NB4 (cell line): ENCODE measurements at places on chromosomes 5 and 9.
A peak's percentile ranks its signal among the peaks of the same experiment; 100 is the strongest.

- DNase-seq, result no peak
Observed at GRCh38 chr5:124613273-124613953, 133.0 kb downstream of the ZNF608 start.

GRCh38 chr5:50873595-50874277 is 207.3 kb downstream of the PARP8 start:
- DNase-seq, result no peak

DNA sequence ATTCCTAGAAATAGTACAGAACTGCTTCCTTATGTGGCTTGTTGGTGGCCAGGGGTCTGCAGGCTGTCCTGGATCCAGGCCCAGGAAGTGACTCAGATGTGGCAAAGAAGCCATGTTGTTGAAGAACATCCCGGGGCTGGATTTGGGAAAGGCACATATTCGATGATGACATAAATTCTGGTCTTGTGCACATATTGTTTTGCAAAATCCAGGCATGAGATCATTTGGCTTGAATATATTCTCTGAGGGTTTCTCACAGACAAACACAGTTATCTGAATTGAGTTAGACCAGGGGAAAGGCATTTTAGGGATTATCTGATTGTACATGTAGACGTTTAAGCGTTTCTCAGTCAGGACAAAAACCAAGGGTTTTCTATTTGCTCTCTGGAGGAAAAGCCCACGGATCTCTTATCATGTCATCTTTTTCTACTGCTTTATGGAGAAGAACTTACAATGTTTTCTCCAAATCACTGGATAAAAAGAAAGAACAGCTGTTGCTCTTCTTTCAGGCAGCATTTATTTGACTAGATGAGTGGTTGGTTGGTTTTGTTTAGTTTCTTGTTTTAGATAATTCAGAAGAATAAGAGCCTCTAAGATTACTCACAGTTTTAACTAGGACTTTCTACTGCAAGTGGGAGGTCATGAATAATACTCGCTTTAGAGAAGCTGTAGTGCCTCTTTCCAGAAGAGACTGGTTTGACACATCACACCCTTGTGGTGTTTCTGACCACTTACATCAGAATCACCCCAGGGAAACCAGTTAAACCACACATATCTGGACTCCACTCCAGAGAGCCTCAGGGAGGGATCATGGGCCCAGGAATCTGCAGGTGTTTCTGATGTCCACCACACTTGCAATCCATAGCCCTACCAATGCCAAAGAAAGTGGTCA is 29.5 kb upstream of the LHFPL2 start:
- peak; percentile 60 for DNase-seq

DNA sequence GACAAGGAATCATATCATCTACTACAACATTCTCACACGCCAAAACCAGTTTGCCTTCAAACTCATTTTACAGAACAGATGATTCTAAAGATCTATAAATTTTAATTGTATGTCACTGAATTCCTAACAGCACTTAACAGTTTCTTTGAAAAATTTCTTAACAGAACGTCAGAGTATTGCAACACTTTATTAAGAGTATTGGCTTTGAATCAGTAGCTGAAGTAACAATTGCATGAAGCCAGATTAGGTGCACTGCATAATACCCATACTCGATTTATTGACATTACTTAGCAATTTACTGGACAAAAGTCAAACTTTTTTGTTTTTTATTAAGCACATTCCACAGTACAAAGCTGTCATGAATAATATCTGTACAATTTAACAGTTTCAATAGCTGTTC is 75.8 kb downstream of the SMIM23 start:
- DNase-seq, result no peak

DNA sequence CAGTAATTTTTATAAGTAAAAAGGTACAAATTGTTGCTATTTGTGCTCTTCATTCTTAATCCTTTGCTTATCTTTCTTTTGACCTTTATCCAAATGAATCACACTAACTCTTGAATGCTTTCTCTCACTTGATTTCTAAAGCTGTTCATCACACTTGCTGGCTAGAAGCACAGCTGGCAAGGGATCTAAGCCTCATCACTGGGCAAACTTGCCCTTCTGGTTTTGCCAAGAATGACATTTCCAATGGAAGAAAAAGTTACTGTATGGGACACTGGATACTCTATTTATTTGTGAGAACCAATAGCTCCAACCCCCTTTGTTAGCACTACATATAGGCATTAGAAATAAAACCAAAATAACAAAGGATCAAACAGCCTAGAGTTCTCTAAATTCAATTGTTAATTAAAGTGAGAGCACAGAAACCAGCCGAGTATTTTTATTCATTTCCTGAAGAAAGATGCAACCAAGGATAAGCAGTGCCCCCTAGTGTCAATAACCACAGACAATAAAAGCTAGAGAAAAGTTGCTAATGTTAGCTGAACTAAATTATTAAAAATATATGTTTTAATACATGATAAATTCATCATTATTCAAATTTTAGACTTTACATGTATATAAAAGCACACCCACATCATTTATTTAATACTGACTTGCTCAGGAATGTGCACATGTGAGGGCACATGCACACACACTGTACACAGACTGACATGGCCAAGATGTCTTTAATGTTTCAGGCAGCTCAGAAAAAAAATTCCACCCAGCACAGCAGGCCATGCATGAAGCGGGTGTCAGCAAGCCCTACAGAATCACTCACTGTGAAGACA is 59.8 kb upstream of the POU5F2 start:
- DNase-seq, result peak; percentile 59

DNA sequence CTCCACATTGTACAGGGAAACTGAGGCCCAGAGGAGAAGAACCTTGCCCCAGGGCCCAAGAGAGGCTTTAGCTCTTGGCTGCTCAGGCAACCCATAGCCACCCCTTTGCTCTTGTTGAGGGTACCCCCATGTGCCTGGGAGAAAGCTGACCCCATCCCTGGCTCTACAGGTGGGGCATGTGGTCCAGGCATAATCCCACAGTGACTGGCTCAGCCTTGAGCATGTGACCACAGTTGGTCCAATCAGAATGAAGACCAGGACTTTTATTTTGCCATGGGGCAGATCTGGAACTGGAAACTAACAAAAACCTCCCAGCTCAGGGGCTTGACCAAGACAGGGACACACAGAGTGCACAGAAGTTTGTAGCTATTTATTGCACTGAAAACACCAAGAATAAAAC is 29.3 kb downstream of the SLC6A7 start:
- no peak for DNase-seq

DNA sequence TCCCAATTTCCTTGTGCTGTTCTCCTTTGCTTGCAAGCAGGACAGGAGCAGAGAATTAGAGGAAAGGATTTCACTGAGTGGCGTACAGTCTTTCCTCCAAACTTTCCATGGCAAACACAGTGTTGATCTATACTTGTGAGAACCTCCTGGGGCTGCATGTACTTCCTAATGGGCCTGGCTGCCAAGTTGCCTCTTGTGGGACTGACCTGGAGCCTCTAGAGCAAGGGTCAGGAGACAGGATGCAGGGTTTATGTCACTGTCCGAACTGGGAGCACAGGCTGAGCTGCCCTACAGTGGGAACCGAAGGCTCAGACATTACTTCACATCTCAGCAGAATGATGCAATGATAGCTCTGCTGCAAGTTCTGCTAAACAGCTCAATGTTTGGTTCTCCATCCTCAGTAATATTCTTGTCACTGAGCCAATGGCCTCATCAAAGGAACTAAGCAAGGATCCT is 102.3 kb downstream of the ENC1 start:
- DNase-seq, result peak; percentile 76

- peak; percentile 65 for DNase-seq
Observed at GRCh38 chr9:136119061-136119882, 597 bp upstream of the TMEM250 start.

- no peak for DNase-seq
Observed at GRCh38 chr9:92190536-92190790, 75.2 kb upstream of the SPTLC1 start.

DNA sequence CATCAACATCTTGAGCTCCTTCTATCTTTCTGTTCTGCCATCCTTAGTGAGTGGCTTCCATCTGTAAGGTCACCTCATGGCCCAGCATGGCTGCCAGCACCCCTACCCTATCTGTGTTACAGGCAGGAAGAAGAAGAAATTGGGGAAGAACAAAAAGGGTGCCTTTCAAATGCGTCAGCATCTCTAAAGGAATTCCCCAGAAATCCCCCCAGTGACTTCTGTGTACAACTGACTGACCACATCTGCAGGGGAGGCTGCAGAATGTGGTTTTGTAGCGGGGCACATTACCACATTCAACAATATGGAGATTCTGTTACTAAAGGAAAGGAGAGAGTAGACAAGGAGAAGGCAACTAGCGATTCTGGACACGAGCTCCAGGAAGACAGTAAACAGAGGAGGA is 40.1 kb downstream of the ALG2 start:
- peak; percentile 83 for DNase-seq

DNA sequence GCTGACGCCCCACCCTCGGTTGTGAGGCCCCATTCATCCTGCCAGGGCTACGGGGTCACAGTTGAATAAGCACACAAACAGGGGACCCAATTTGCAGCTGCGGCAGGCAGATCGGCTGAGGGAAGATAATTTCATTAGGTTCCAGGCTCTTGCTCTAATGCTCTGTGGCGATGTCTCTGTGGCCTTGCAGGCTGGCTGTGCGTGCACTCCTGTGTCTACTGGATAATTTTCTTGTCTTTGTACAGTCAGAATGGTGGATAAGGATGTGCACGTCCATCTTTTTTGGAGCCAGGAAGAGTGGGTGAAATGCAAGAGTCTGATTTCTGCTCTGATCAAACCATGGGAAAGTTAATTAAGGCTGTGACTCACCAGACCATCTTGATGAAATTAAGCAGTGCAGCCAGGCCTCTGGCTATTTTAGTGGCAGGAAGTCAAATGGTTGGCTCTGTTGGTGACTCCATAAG is 39.2 kb downstream of the NSG2 start:
- DNase-seq, result no peak
